ENCODE measurements at places on chromosomes 5 and 9.

DNA sequence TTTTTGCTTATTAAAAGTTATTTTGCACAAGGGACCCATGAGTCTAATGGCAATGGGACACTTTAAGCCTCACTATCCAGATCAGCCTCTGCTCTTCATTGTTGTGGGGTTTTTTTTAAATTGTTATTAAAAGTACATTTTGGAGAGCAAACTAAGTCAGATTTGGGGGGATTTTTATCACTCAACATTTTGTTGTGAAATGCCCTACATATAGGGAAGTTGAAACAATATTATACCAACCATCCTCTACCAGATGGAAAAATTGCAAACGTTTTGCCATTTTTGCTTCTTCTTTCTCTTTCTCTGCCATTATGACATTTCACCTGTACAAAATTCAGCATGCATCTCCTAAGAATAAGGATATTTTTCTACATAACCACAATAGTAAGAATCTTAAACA lies 75.3 kb downstream of the SLC1A3 start:
- DNase-seq = no peak

GRCh38 chr9:94720846-94721549 lies 5.5 kb upstream of the AOPEP start:
- no peak for DNase-seq

DNA sequence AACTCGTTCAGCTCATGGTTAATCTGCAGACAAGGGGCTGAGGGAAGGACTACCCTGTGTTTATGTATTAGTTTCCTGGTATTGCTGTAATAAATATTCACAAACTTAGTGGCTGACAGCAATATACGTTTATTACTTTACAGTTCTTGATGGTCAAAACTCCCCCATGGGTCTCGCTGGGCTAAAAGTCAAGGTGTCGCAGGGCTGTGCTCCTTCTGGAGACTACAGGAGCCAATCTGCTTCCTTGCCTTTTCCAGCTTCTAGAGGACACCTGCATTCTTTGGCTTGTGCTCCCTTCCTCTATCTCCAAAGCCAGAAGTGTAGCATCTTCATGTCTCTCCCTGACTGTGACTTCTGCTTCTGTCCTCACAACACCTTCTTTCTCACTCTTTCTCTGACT lies 653.8 kb upstream of the RIOK2 start:
- DNase-seq = no peak

DNA sequence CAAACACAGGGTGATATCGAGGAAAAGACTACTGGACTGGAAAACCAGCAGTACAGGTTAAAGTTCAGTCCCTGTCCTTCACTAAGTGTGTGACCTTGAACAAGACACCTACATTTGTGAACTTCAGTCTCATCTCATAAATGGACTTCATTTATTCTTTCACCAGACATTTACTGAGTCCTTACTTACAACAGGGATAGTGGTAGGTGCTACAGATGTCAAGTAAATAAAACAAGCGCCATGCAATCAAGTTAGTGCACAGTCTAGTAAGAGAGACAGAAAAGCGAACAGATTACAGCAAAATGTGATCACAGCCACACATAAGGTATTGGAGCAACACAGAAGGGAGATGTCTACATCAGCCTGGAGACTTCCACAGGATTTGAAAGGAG lies 413.2 kb downstream of the ACTL7B start:
- no peak for DNase-seq

GRCh38 chr9:122389799-122390481 lies 19.1 kb downstream of the PTGS1 start:
- DNase-seq = no peak

GRCh38 chr9:112489039-112489546 lies 2.5 kb downstream of the KIAA1958 start:
- DNase-seq = no peak

- no peak for DNase-seq
These were observed 312.4 kb downstream of the ARHGEF28 start for GRCh38 chr5:73938280-73938937.

DNA sequence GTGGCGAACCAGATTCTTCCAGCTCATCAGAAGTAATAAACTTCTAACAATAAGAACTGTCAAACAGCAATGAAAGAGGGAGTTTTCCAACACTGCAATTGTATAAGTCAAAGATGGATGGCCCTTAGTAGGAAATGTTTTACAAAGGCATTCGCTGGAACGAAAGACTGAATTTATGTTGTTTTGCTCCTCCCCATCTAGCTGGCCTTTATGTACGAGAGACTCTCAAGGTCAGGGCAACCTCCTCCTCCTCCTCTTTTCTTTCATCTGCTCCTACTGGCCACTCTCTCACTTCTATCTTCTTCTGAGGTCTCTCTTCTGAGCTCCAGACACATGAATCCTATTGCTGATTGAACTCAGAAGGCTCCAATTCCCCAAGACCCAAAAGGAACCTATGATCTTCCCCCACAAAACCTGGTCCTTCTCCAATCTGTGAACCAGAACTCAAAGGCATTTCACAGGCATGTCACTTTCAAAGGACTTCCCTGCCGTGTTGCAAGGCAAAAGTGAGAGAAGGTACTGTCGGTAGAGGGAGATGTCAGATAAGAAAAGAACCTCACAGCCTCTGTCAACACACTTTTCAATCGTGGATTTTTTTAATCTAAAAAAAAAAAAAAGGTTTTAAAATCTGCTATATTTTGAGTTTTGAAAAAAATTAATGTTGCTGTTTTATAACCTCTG lies 28.5 kb upstream of the PUM3 start:
- DNase-seq = peak; percentile 30

DNA sequence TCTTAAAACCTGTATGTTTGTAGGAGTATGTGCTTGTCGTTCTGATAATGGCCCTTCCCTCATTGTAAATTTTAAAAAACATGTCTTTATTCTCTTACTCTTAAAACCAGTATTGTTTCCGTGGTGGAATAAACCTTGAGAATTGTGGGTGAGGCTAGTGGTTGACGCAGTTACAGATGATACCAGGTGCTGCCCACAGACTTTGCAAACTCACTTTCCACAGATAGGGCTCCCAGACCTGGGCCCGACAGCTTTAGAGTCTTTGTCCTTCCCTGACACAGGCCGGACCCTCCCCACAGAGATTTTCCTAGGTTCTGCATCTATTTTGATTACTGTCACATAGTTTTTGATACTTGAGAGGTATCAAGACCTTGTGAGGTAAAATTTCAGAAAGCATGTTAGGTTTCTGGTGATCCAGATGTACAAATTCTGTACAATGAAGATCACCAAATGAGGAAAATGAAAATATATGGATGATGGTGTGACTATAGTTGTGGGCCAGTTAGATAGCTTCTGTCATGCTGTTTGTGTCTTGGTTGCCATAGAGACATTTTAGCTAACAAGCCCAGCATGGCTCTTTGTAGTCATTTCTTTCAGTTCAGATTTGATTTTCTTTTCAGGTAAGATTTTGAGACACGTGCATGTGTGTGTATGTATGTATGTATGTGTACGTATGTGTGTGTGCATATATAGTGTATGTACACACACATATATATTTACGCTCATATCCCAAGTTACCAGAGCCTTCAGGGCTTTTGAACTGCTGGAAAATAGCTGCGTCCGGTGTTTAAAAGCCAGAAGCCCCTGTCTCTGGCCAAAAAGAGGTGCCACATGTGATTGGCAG lies 33.8 kb downstream of the DMRT1 start:
- DNase-seq = no peak

DNA sequence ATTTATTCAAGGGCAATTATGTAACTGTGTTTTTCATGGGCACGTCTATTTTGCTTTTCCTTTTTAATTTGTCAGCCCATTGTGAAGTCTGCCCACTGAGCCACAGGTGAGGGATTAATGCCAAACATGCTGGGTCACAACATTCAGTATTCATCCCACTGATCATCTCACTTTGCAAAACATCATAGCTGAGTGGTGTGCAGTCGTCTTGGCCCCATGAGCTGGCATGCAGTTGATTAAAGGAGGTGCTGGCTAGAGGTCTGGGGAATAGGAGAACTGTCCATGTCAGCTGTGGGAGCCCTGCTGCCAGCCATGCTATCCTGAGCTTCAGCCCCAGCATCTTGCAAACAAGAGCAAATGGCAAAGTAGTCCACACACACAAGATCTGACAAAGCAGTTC lies 11.7 kb upstream of the ESM1 start:
- no peak for DNase-seq

DNA sequence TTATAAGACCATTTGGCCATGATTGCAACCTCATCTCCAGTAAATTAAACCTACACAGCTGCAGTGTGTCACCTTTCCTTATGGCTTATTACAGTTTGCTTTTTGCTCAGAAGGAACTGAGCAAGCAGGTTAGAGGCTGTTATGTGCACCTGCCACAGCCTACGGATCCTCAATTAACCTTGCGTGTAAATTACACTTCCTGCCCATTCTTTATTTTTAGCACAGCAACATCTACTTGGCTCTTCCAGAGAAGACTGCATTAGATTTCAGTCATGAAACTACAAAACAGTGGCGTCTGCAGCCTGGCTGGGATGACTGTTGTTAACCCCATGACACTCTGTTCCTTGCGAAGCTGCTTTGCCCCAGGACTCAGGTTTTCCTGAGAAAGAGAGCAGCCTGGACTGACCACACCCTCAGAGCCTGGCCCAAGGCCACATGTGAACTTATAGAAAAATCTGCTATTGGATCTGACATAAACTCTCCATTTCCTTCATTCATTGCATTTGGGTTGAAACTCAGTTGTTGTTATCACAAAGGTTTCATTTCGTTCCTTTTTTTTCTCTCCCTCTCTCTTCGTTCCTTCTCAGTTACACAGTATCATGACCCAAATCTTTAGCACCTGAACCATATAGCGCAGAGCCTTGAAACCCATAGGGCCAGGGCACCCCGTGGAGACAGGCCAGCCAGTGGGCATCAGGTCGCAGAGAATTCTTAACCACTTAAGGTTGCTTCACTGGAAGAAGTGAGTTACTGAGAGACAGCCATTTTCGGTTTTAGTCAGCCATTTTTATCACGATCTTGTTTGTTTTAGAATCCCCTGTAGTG lies 138.6 kb downstream of the PALM2AKAP2 start:
- peak; percentile 4 for DNase-seq

DNA sequence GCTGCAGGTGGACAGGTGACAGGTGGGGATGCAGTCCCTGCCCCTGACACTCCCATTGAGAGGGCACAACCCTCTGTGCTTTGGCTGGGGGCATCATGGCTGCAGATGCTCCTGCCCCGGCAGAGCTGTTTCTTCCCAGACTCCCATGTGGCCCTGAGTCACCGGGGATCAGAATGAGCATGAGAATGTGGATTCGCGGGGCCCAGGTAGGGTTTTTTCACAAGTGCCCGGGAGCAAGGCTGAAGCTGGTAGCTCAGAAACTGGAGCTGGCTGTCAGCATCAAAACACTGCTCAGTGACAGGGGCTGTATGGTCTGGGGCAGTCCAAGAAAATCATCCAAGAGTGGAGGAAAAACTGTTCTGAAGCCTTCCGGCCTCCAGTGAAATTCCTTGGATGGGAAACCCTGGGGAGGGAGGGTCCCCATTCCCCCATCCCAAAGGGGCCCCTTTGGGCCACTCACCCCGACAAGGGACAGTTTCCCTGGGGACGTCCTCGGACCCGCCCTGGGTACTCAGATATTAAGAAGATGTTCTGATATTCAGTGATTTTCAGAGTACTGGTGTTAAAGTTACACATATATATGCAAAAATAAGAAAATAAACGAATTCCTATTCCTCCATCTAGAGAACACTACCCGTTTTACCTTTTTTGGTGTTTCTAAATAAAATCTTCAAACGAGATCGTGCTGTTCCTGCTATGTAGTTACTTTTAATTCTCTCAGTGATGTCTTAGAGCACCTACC lies 120.1 kb upstream of the LPCAT1 start:
- DNase-seq = no peak

- no peak for DNase-seq
These were observed 29.4 kb downstream of the DROSHA start for GRCh38 chr5:31502506-31502905.

DNA sequence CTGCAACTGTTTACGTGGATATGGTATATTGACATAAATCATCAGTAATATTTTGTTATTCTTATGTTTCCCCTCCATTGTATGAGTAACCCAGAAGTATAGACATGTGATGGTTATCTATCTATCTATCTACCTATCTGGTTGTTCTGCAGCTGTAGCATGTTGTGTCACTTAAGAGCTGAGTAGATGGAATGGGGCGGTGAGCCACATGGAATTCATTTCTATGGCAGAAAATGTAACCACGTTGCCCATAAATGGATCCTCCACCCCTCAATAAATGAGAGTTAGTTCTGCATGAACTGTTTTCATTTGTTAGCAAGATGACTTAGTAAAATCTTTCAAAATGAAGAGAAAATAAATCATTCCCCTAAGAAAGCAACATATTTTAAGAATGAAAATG lies 553.2 kb downstream of the MAT2B start:
- DNase-seq = no peak

- DNase-seq = no peak
These were observed 68.2 kb upstream of the CKMT2 start for GRCh38 chr5:81164936-81165335.

- DNase-seq = no peak
These were observed 11.7 kb upstream of the PDE4D start for GRCh38 chr5:59905188-59905587.

- no peak for DNase-seq
These were observed 171.9 kb downstream of the ZNF462 start for GRCh38 chr9:107034831-107035230.

GRCh38 chr9:129930743-129931142 lies 95.5 kb downstream of the USP20 start:
- peak; percentile 61 for DNase-seq

DNA sequence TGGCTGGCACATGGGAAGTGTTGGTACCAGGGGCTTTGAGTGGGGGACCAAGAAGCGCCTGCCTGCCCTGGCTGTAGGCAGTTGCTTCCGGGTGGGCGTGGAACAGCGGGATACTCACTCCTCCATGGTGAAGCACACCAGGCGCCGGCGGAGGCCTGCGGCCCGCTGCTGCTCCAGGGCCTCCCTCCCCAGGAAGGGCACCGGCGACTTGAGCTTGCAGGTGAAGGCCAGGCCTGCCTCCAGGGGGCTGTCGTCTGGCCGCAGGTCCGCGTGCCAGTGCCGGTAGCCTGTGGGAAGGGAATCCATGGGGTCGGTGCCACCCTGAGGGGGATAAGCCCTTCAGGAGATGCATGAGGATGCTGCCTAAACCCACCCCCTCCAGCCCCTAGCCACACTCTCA lies 34.3 kb downstream of the DBH start:
- no peak for DNase-seq

GRCh38 chr5:140868721-140869554 lies at the start of gene PCDHA11:
TSS of gene PCDHA11 (plus strand) at chr5:140868957. CDS start at chr5:140869104, 147 bp downstream.
- DNase-seq = no peak

GRCh38 chr5:148730942-148731898 lies 76.9 kb upstream of the HTR4 start:
- peak; percentile 76 for DNase-seq

DNA sequence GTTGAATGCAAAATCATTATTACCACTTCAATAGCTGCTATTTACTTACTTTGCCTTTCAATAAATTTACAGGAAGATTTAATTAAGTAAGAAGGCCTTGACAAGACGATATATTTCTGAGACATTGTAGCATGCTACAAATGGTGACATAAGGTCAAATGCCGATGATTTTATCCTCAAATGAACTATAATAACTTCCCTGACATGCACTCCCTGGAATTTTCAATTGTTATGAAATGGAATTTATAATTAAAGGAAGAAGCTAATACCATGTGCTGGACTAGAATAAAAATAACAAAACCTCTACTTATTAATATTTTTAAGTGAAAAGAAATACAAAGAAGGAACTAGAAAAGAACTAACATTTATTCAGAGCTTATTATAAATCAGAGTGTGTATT lies 30.2 kb upstream of the ITGA1 start:
- no peak for DNase-seq

- DNase-seq = no peak
These were observed 29.2 kb upstream of the ECM2 start for GRCh38 chr9:92564982-92565381.

Data from CD4-positive, alpha-beta T cell treated with Interleukin-12 subunit alpha and Interleukin-12 subunit beta, for 1 hour (primary cell).